NCI-H1417 treated with DMSO at 0.1 percent for 48 hours (cell line): ENCODE measurements at places on chromosomes 6 and 20.

DNA sequence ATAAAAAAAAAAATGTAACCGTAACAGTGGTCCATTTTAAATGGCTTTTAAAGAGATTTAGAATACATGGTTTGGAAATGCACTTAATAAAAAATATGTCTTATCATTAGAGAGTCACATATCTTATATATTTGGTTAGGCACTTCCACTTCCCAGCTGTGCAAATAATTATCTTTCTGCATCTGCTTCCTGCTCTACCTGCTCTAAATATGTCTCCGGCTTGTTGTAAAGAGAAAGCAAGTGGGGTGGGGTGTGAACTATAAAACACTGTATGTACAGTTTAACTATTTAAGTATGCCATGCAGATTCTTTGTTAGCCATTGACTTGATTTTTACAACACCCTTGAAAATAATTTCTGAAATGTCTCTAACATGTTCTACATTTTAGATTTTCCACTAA lies 106.3 kb downstream of the NKAIN2 start:
- peak; percentile 80 for DNase-seq

GRCh38 chr6:41372832-41373626 lies 37.6 kb downstream of the NCR2 start:
- DNase-seq, result no peak

DNA sequence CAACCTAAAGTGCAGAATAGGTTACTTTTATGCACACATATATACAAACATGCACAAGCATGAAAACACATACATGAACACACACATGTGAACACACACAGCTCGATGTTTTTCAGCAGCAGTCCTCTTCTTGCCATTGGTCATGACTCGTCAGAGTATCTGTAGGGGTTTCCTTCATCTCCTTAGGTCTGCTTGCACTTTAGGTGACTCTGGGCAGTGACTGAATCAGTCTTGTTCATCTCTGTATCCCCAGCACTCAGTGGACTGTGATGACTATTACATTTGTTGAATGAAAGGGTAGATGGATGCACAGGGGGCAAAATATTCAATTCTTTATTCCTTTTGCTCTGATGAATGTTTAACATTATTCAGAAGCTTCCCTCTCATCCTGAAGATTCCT lies 26.8 kb downstream of the CBLN4 start:
- DNase-seq, result no peak

DNA sequence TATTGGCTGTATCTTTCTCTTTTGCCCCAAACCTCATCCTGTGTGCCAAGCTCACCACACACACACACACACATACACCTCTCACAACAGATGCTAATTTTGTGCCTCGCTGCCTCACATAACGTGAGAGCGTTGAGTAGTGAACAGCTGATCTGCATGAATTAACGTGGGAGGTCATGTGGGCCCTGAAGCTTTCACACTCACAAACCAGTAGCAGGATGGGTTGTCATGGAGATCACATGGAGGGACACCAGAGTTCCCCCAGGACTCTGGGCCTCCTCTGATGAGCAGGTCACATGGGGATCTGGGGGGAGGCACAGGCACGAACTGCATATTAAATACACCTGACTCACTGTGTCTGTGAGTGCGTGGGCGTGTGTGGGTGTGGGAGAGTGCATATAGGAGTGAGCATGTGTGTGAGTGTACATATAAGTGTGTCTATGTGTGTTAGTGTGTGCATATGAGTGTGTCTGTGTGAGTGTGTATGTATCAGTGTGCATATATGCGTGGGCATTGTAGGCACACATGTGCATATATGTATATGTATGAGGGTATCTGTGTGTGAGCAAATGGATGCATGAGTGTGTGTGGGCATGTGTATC lies 62.7 kb upstream of the SULF2 start:
- DNase-seq, result no peak

- no peak for DNase-seq
Observed at GRCh38 chr6:7554533-7555275, 13.2 kb downstream of the DSP start.

DNA sequence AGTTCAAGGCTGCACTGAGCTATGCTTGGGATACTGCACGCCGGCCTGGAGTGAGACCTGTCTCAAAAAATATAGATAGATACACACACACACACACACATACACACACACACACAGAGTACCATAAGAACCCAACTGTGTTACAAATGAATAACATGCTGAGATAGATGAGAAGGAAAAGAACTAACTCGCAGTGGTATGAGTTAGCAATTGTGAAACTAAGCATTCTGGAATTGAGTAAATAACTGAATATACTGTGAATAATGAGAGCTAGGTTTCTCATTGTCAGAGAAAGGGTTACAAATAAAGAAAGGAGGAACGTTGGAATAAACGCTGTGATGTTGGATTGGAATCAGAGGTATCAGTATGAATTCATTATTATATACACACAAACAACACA lies 14.6 kb upstream of the FAXC start:
- no peak for DNase-seq
